Stimulated activated CD4-positive, alpha-beta T cell treated with anti-CD3 and anti-CD28 coated beads, TNF-alpha, amount 100 ng/mL, for 24 hours (primary cell): ENCODE measurements at places on chromosomes 7 and 10.

- no peak for DNase-seq
Measured at GRCh38 chr7:69208848-69209247, 389.4 kb upstream of the AUTS2 start.

GRCh38 chr7:123070702-123071286, 75.3 kb upstream of the TAS2R16 start:
- no peak for DNase-seq

DNA sequence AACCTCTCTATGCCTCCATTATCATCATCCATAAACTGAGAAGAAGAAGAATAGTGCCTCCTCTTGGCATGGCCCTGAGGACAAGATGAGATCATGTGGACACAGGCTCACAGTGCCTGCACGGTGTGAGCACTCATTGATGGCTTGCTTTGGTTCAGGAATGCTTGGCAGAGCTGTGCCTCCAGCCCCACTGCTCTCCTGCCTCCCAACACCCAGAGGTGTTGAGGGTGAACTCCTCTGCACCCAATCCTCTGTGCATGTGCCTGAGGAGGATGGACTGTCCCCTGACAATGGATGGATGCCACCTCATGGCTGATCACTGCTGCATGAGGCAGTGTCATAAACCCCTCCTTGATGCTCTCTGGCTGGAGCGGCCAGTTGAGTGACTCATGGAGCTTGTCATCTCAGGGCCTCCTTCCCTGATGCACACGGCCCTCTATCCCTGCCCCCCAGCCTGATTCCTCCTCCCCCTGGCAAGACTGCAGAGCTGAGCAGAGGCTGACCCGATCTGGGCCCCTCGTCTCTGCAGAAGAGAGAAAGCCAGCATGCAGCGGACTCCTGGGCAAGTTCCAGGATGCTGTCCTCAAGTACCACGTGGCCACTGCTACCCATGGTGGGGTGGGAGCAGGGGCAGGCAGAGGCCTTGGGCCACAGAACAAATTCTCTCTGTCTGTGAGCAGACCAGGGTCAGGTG, 136.3 kb downstream of the KCNMA1 start:
- no peak for DNase-seq

GRCh38 chr10:44832595-44833390, 78.3 kb upstream of the TMEM72 start:
- no peak for DNase-seq

DNA sequence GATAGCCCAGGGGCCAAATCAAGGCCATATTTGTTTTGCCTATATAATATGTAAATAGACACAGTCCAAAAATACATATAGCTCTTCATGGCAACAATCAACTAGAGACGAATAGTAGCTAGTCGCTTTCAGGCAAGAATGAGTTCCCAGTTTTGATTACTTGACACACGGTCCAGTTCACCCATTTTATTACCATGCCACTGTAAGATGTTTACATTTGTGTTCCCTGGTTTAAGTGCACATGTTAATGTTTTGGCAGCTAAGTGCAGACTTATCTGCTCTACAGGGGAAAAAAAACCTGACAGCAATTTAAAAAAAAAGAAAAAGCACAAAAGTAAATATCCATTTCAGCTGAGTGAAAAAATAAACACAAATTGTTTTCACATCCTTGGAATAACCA, 213.1 kb downstream of the TPK1 start:
- DNase-seq, result no peak

DNA sequence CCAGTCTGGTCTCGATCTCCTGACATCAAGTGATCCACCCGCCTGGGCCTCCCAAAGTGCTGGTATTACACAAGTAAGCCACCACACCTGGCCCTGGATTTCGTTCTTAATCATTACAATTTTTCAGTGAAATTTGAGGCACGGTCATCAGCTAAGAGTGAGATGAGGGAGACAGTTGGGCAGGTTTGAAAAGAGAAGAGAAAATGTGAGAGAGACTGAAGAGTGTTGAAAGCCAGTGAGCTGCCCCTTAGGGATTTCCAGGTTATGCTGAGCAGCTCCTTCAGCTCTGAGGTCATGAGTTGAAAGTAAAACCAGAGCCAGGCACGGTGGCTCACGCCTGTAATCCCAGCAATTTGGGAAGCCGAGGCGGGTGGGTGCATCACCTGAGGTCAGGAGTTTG, 5.9 kb upstream of the UPF2 start:
- DNase-seq, result no peak

- DNase-seq, result peak; percentile 50
Measured at GRCh38 chr10:12042409-12042796, 206 bp downstream of the UPF2 start.
